ENCODE measurements at places on chromosomes 6 and 20.

GRCh38 chr6:144544266-144544830 lies 259.2 kb downstream of the UTRN start:
- DNase-seq: no peak

DNA sequence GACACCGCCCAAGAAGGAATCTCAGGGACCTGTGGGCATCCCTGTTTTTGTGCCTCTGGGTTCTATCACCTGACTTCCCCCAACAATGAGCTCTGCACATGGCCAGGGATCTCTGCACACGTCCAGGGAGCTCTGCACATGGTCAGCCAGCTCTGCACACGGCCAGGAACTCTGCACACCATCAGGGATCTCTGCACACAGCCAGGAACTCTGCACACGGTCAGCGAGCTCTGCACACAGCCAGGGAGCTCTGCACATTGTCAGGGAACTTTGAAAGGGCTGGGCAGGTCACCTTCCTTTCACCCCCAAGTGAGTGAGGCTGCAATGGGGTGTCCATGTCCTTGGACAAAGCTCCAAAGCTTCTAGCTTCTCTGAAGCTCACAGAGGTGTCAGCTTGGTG lies 5.2 kb upstream of the SLCO4A1 start:
- DNase-seq: no peak

- DNase-seq: no peak
Measured at GRCh38 chr6:168626046-168626602, 185.1 kb downstream of the SMOC2 start.

GRCh38 chr6:5712349-5713215 lies 294.1 kb downstream of the NRN1 start:
- no peak for DNase-seq

Data from activated naive CD4-positive, alpha-beta T cell treated with Interleukin-2 at 50 U/mL for 16 hours (primary cell).